ENCODE measurements at places on chromosomes 1 and 21.

- DNase-seq = no peak
These were observed 7.9 kb upstream of the C2CD2 start for GRCh38 chr21:41961753-41962152.

DNA sequence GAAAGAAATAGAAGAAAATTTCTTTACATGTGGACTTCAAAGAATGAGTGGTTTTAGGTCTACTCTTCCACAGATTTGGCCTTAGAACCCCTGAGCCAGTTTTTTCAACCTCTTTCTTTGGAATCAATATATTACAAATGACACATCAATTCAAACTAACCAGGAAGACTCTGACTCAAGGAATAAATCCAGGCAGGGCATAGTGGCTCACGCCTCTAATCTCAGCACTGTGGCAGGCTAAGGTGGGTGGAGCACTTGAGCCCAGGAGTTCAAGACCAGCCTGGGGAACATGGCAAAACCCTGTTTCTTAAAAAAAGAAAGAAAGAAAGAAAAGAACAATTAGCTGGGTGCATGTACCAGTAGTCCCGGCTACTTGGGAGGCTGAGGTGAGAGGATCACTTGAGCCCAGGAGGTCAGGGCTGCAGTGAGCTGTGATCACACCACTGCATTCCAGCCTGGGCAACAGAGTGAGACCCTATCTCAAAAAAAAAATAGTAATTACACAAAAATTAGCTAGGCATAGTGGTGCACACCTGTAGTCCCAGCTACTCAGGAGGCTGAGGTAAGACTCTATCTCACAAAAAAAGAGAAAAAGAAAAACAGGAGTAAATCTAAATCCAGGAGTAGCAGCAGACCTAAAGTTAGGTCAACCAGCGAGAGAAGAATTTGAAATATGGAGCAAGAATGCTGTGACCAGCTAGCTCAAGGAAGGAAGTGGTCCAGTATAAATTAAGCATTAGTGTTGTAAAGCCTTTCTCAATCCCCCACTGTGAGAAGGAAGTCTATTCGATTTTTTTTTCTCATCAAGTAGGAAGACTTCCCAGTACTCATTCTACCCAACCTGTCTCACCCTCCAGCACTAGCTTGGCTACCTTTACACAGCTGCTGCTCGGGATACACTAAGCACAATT lies 1.9 kb downstream of the SORT1 start:
- DNase-seq = no peak

GRCh38 chr1:206513312-206514111 lies 6.2 kb downstream of the RASSF5 start:
- no peak for DNase-seq

DNA sequence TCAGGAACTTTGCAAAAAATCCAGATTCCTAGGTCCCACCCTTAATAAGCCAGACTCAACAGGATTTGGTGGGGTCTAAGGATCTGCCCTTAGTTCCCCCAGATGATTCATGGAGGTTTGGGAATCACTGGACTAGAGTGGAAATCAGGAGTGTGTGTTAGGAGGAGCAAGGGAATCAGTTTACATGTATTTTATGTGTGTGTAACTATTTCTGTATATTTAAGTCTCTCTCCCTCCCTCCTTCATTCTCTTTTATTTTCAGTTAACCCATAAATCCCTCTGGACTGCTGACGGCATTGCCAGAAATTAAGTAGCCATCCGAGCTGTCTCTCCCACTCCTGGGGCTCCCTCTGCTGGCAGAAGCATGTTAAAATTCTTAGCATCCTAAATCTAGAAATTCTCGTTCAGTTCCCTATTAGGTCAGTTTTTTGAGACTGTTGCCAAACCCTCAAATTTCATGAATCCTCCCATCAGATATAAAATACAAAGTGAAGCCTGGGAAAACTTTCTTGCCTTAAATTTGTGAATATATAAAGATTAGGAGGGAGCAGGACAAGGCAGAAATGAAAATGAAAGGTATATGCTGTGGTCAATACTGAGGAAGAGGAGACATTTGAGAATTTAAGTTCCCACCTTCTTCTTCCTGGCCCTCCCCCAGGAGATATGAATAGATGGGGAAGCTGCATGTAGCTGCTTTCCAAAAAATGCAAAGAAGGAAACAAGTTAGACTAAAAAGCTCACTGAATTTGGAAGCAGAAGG lies 11.7 kb upstream of the HSD11B1 start:
- peak; percentile 84 for DNase-seq

GRCh38 chr1:104768466-104768865 lies 1018.8 kb downstream of the AMY1C start:
- DNase-seq = no peak

DNA sequence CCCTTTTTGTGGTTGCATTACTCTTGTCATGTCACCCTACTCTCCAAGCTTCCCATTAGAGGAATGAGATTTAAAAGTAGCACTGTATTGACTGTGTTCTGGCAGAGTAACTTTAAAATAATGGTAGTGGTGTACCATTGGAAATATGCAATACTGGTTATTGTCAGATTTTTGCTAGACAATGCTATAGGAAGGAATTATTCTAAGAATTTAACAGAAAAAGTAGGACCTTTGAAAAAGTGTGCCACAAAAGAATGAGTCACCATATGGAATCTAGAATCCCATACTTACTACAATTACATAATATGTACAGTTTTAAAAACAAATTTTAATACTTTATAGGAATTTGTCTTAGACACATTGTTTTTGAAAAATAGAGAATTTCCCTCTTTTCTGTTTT lies 13.8 kb downstream of the MIER1 start:
- no peak for DNase-seq

GRCh38 chr1:238139713-238140112 lies 249.0 kb upstream of the ZP4 start:
- no peak for DNase-seq

DNA sequence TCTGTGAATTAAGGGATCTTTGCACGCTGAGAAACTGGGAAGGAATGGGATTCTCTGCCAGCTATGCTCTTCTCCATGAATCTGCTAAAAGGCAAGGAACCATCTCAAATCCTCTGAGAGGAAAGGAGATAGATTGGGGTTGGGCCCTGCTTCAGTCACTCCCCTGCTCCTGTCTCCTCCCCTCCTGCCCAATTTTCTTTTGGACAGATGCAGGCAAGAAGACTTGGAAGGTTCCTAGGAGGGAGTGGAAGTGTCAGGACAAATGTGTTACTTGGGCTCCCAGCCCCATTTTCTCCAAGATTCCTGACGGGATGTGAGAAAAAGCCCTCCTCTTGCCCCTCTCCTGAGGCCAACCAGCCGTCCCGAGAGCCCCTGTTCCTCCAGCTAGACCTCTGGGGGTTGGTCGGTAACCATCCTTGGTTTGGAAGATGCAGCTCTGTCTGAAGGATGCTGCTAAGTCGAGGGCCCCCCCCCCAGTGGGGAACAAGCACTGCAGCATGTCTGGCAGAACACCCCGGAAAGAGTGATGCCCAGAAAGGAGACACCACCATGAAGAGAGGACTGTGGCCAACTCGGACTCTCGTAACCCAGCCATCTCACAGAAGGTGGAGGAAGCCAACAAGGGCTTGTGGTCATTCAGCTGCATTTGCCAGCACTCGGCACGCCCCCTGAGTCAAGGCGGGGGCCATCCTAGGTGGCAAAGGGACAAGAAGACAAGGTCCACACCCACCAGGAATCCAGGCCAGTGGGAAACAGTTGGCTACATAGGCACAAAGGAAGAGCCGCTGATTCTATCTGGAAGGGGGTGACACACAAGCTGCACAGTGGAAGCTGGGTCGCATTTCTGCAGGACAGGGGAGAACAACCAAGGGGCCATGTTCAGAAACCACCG lies 43.7 kb downstream of the CDK18 start:
- peak; percentile 62 for DNase-seq

DNA sequence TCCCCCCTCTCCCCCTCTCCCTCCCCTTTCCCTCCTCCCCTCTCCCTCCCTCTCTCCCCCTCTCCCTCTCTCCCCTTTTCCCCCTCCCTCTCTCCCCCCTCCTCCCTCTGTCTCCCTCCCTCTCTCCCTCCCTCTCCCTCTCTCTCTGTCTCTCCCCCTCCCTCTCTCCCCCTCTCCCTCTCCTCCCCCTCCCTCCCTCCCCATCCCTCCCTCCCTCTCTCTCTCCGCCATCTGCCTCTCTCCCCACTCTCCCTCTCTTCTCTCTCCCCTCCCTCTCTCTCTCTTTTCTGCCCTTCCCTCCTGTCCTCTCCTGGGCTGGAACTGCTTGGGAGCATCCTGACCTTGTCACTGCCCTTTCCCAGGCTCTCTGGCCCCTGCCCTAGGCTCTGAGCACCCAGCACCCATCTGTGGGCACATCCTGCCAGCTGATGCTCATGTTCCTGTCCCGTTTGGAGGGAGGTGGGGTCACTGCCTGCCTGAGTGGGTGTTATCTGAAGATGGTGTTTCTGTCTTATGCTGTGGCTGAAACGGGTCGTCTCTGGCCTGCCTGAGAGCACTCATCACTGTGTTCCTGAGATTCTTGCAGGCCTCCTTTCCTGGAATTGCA lies 10.8 kb downstream of the FTCD start:
- DNase-seq = no peak

DNA sequence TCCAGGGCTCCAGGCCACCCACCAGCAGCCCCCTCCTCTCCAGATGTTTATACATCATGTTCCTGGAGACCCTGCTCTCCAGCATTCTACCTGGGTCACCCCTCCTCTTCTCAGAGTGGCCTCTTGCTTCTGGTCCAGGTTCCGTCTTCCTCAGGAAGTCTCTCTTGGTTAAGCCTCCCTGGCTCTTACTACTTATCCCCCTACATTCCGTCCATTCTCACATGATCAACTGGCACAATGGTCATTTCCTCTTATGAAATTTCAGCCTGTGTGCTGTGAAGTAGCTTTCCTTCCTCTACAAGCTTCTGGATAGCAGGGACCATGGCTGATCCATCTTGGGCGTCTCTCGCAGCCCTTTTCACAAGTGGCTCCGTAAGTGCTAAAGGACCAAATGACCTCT lies 33.9 kb upstream of the ATP2B4 start:
- no peak for DNase-seq

DNA sequence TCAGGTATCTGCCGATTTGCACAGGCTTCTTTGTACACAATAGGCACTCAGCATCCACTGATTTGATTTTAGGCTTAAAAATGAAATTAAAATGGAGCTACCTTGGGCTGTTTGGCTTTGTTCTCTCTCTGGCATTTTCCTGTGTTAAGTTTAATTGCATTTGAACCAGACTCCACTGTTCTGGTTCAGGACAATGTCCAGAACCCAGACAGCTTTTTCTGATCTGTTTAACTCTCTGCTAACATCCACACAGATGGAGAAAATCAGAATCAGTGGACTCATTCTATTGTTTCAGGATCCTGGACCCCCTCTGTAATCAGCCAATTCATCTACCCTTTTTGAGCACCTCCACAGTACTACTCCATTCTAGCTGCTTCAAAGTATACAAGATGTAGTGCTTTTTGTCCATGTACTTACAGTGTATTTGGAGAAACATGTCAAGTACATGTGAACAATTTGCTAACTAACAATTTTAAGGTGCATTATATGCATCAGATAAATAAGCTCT lies 248.1 kb downstream of the PTBP2 start:
- DNase-seq = no peak

DNA sequence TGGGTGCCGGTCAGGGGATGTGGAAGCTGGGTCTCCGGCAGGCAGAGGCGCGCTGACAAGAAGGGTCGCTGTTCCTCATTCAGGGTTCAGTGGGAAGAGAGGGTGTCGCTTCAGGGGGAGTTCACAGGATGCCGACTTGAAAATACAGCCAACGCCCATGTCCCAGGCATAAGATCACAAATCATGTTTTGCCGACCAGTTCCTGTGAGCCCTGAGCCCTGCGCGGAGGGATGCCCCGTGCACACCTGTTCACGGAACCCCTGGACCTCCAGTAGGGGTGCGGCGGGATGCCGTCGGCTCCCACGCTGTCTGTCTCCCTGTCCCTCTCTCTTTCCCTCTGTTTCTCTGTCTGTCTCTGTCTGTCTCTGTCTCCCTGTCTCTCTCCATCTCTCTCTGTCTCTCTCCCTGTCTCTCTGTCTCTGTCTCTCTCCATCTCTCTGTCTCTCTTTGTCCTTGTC lies 26.8 kb downstream of the TP73 start:
- no peak for DNase-seq

DNA sequence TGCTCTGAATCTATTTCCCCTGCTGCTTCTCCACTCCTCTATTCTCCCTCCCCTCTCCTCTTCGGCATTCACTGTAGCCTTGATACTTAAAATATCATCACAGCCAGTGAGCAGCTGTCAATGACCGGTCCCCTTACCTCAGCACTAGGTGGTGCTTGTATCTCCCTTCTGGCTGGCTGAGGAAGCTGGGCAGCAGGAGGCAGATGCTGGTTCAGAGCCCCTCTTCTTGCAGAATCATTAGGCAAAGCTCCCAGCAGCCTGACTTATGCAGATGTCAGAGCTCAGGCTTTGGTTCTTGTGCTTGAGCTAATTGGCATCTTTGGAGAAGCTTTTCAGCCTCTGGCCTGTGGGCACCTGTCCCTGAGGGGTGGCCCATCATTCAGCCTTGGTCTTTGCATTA lies 31.9 kb upstream of the KCNA2 start:
- no peak for DNase-seq

GRCh38 chr1:179036844-179037465 lies 11.3 kb downstream of the FAM20B start:
- DNase-seq = no peak

DNA sequence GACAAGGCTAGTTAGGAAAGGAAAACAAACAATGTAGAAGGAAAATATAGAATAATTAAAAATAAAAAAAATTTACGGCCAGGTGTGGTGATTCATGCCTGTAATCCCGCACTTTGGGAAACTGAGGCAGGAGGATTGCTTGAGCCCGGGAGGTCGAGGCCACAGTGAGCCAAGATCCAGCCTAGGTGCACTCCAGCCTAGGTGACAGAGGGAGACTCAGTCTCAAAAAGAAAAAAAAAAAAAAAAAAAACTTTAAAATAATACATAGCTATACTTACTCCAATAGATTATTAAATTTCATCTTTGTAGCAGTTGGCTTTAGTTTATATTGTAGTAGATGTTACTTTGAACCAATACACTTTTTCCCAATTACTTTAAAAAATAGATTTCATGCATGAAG lies 32.0 kb downstream of the LIN9 start:
- DNase-seq = no peak

DNA sequence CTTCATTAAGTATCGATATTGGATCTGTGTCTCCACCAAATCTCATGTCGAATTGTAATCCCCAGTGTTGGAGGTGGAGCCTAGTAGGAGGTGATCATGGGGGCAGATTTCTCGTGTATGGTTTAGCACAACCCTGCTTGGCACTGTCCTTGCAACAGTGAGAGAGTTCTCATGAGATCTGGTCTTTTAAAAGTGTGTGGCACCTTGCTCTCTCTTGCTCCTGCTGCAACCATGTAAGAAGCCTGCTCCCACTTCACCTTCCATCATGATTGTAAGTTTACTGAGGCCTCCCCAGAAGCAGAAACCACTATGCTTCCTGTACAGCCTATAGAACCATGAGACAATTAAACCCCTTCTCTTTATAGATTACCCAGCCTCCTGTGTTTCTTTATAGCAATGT lies 424.4 kb downstream of the NPHP4 start:
- DNase-seq = no peak

- DNase-seq = no peak
These were observed 250.5 kb upstream of the PKN2 start for GRCh38 chr1:88433556-88433955.

DNA sequence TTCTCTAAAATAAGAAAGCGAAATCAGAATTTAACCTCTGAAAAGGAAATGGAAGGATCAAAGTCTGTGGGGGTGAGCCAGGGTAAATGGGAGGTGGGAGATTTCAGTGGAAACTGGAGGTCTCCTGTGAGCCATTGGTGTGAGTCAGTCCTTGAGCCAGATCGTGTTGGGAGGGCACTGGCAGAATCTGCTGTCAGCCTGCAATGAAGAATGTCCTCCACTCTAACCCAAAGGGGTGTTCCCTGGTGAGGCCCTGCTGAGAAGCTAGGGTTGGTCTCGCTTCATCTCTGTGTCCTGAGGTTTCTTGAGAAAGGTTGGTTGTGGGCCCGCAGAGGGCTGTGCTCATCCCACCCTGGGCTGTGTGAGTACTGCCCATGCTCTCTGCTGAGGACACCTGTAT lies 2.4 kb downstream of the QSOX1 start:
- DNase-seq = no peak
